ENCODE measurements at places on chromosomes 2 and 18.

GRCh38 chr2:128490321-128490720, 171.7 kb upstream of the HS6ST1 start:
- no peak for DNase-seq

DNA sequence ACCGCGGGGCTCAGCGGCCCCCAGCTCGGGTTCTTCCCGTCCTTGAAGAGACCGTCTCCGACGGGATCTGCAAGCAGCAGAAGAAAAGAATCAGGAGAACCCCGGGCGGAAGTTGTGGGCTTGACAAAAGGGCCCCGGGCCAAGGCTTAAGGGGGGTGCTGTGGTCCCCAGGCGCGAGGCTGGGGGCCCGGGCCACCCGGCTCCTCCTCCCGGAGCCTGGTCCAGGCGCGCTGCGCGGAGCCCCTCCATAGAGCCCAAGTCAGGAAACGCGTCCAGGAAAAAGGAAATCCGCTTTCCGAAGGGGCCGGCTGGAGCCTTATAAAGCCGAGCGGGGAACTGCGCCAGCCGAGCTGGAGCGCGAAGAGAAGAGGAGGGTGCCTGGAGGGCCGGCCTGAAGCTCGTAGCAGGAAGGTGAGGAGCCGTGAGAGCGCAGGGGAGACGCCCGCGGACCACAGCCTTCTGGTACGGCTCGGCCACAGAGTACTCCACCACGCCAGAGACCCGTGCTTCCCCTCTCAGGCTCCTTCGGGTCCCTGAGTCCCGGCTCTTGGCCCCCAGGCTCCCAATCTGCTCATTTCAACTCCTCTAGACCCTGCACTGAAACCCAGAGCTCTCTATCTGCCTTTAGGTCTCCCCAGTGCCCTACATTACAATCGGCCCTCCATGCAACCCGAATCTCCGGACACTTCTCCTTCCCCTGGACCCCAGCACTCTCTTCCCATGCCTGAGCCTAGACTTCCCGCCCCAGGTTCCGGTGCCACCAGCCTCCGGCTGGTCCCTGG, 554 bp downstream of the FEV start:
- DNase-seq: peak; percentile 30

DNA sequence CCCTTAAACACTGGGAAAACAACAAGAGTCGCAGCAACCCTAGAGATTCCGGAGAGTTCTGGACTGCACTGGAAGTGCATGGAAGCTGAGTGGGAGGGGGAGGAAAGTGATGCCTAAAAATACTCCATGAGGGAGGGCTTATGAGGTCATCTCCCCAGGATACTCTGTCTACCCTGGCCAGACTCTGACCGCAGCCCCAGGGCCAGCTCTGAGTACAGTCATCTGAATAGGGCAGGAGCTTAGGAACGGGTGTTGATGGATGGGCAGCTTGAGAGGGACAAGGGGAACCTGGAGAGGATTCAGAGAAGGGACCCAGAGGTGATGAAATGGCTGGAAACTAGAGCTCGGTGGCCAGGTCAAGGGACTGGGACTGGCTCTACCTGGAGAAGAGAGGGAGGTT, 79.3 kb upstream of the IGFBP5 start:
- DNase-seq: peak; percentile 94

DNA sequence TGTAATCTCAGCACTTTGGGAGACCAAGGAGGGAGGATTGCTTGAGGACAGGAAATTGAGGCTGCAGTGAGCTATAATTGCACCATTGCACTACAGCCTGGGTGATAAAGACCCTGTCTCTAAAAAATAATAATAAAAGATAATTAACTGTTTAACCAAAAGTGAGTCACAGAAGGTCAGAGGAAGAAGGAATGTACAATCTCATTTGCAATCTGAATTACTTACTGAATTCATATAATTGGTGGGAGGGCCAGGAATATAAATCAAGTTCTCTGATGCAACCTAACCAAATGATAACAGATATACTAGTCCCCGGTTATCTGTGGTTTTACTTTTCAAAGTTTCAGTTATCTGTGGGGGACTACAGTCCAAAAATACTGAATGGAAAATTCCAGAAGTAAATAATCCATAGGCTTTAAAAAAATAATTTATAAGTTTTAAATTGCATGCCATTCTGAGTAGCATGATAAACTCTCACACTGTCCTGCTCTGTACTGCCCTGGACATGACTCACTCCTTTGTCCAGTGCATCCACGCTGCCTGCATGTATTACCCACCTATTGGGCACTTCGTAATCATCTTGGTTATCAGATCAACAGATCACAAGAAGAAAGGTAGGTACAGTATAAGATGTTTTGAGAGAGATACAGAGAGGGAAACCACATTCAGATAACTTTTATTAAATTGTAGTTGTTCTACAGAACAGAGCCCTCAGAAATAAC, 12.8 kb upstream of the MATN3 start:
- DNase-seq: peak; percentile 48

GRCh38 chr2:61396005-61396404, 74.9 kb downstream of the USP34 start:
- peak; percentile 12 for DNase-seq

GRCh38 chr18:26575865-26576217, 27.5 kb upstream of the KCTD1 start:
- DNase-seq: no peak

DNA sequence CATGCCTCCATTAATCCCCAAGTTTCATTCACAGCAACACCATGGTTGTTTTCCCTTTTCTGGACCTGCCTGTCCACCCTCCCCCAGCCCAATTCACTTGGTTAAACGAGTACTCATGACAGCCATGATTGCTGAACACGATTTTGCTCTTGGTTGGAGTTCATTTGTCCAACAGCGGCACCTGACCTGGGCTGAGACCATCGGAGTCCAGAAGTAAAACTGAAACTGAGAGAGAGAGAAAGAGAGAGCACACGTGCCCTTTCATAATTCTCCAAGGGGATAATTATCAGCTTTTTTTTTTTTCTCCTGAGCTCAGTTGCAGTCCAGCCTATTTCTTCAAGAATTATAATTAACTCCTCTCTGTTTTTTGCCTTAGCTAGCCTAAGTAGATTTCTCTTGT, 13.7 kb upstream of the KIF5C start:
- no peak for DNase-seq

DNA sequence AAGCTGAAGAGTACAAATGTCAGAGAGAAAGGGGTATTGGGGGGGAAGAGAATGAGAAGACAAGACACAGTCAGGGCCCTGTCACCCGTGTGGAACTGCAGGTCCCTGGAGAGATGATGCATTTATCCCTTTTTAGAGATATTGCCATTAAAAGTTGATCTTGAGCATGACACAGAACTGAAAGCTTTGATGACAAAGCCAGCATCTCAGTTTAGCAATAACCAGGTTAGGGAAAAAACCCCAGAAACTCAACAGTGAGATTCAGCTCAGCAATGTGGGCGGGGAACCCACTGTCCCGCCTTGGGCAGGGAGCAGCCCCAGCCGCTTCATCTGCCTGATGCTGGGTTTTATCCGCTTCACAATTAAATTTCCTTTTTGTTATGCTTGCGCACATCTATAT, 181.1 kb downstream of the NEDD4L start:
- DNase-seq: peak; percentile 62

DNA sequence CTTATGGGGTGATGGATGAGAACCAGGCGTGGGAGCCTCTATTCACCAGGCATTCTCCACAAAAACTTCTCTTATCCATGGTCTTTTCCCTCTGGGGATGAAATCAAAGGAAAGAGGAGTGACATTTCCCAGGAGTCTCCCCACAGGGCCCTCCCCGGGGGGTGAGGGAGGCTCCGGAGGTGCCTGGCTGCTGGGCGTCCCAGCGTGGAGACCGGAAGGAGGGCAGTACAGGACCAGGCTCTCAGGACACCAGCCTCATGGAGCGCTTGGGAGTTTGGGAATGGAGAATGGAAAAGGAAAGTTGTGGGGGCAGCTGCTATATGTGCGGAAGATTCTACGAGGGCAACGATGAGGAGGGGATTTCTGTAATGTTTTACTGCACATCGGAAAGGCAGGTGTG, 22.1 kb downstream of the CIB4 start:
- DNase-seq: no peak

DNA sequence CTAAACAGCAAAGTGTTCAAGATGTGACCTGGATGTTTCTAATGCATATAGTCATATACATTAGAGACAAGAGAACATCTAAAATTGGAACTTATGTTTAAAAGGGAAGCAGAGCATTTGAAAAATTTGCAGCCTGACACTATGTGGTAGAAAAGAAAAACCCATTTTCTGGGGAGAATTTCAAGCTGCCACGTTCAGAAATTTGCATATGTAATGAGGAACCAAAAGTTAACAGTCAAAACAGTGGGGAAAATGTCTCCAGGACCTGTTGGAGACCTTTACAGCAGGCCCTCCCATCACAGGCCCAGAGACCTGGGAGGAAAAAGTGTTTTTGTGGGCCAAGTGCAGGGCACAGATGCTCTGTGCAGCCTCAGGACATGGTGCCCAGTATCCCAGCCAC, 8.2 kb upstream of the TMEM18 start:
- DNase-seq: no peak

DNA sequence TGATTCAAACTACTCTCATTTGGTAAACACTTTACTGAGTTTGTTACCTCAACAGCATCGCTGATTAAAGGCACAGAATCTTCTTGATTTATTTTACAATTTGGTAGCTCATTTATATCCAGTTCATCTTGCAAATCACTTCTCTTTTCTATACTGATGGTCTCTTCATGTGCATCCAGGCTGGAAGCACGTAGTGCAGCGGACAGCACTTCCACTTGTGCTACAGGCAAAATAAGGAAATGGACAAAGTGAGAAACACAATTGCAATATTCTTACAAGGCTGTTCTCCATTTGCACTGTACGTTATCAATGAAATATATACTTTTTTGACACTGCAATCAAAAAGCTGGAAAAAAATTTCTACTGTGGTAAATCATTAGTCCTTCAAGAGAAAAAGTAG, 51.0 kb downstream of the PPP4R1 start:
- no peak for DNase-seq

DNA sequence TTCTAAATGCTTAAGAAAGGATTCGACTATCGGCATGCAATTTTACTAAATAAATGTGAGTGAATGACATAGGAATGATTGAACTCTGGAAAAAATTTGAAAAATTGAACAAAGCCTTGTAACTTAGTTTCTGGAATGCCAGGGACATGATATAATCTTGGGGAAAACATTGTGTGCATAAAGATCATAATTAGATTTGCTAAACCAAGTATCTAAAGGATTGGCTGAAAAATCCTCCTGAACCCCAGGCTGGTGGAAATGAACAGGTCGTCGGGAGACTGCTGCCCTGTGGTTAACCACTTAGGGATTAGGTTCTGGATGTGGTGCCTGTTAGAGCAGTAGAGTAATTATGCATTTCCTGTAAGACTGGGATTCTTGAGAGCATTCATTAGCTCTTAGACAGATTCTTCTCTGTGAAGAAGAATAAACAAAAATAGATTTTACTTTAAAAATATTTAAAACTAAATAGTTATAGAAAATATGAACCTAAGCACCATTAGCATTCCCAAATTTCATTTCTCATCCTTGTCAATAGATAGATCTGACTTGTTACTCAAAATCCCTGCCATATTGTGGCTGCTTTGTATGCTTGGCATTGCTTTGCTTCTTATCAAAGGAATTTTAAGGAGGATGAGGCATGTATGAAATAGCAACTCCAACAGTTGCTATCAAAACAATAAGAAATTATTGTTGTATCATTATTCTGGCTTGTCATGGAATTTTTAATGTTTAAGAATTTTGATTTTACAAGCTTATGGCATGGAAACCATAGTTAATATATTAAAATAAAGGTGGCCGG, 55.9 kb downstream of the LYPD6B start:
- DNase-seq: peak; percentile 50

DNA sequence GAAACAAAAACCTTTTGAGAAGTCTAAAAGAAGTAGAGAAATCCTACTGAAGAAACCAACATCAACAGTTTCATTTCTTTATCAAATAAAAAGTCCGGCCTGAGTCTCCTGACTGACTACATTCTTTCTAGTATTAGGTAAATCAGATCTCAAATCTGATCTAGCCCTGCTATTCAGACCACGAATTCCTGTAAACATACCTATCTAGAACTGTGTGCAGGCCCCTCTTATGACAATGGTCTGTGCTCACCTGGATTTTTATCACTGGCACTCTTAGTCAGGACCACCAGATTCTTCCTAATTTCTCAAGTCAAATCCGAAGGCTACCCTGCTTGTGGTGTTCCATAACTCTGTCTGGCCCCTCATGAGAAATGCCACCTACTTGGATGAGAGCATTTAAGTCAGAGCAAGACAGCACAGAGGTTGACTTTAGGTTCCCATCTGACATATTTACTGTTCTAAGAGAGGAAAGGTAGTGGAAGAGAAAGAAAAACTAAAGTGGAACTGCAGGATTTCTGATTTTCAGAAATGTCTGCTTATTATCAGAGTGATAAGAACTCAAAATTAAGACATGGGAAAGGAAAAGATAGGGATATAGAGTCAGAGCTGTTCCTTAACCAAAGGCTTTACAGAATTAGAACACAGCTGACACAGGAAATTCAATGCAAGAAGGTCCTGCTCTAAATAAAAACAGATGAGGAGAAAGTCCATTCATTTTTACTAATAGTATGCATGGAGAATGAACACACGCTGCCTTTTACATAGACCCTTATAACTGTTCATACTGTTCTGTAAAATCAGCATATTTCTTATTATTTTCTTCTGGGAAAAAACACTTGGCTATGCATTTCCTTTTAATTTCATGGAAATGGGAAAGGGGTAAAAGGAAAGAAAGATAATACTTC, 56.5 kb downstream of the SLC8A1 start:
- DNase-seq: peak; percentile 15

DNA sequence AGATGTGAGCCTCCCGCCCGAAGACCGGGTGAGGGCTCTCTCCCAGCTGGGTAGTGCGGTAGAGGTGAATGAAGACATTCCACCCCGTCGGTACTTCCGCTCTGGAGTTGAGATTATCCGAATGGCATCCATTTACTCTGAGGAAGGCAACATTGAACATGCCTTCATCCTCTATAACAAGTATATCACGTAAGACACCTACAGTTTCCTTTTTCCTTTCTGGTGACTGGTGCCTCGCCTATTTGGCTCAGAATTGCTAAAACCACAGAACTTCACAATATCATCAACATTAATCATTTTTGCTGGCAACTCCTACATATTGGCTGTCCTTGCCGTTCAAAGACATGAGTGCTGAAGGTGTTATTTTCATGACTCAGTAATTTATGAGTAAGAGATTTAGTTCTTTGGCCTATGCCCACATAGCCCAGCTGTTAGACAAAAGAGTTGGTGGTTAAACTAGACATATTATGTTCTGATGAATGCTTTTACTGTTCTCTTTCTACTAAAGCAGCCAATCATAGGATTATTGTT, 2.2 kb downstream of the STAMBP start:
- peak; percentile 91 for DNase-seq

DNA sequence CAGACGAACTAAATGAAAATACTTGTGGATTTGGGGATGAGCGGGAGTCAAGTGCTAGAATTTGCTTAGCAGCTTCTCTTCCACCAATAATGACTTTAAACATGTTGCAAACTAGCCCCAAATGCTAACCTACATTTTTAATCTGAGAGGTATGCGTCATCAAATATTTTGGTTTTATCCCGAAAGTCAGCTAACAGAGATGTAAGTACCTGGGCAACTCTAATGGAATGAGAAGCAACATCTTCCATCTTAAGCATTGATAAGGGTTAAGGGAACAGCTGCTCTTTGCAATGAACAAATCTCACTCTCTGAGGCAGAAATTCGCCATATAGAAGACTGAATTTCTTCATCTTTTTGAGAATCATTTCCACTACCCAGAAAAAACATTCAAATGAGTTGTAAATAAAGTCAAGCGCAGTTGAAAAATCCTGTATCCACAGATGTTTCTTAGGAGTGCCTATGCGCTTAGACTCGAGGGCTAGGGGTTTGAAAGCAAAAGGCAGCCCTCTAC, 926 bp upstream of the YPEL5 start:
- peak; percentile 43 for DNase-seq

GRCh38 chr2:156190517-156190916, 142.0 kb downstream of the NR4A2 start:
- DNase-seq: no peak

- DNase-seq: peak; percentile 51
These were observed 55.9 kb upstream of the EPAS1 start for GRCh38 chr2:46241344-46241743.
